ENCODE measurements at places on chromosomes 7 and 10.

- DNase-seq, result no peak
These were observed 40.0 kb upstream of the LRRN3 start for GRCh38 chr7:111050875-111051416.

DNA sequence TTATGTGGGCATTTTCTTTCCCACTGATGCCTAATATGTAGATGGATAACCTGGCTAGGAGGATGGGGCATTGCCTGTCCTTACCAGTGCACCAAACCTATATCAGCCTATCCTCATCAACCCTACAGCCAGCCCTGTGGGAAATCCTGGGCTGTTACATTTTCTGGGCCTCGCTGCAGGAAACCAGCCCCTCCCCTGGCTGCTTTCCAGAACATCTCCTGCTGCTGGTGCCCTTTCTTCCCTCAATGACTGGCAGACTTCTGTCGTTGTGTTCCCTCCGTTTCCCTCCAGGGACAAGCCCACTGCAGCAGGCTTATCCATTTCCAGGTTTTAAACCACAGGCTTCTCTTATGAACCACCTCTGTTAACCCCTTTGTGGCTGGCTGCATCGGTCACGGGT is 486.1 kb upstream of the COBL start:
- no peak for DNase-seq

- DNase-seq, result no peak
These were observed 535.5 kb downstream of the GPAM start for GRCh38 chr10:111648046-111648445.

DNA sequence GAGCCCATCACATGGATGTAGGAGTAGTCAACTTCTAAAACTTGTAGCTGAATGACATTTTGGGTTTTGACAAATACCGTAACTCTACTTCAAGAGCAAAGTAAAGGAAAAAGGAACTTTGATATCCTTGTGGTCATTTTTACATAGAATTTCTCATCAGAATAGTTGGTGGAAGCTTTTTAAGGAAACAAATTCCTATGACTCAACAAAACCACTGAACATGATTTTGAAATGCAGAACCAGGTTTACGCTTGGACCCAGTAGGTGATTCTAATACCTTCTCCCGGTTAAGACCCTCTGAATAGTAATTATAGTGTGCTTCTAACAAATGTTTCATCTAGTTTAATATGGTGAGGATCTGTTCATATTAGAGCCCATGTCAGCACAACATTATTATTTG is 307.8 kb downstream of the GPR37 start:
- no peak for DNase-seq

GRCh38 chr10:42972946-42973345 is 103.9 kb upstream of the RET start:
- DNase-seq, result peak; percentile 78

GRCh38 chr7:139304517-139304916 is 36.6 kb upstream of the FMC1 start:
- DNase-seq, result no peak

Measured in HL-60 (cell line).